WTC11 (cell line): ENCODE measurements at places on chromosomes 5 and 9. TPM values are rescaled to one million over a fixed set of nuclear protein-coding genes. Genes with fewer than 3 reads are reported as not detected.

CSF2 gene
- 0.25 TPM in 1 of 3 replicates, not detected in the others for total RNA-seq

G3BP1 gene
- total RNA-seq, result 396 to 413 TPM (median 400 TPM) in 3 replicates

PCDHA1 gene
- total RNA-seq, result 2.2 to 2.7 TPM (median 2.4 TPM) in 3 replicates

ABO gene
- total RNA-seq, result 0.15 to 0.39 TPM (median 0.25 TPM) in 3 replicates

ANKRD18B gene
- 11.0 to 16.4 TPM (median 13.6 TPM) in 3 replicates for total RNA-seq

BARHL1 gene
- total RNA-seq, result 0.15 to 0.16 TPM in 2 of 3 replicates, not detected in the other

TERT gene
- 40.4 to 42.9 TPM (median 40.5 TPM) in 3 replicates for total RNA-seq

LCN2 gene
- 1.0 to 3.0 TPM (median 1.3 TPM) in 3 replicates for total RNA-seq

CENPH gene
- 79.0 to 87.4 TPM (median 86.4 TPM) in 3 replicates for total RNA-seq

GABRA1 gene
- total RNA-seq, result 0.48 to 0.57 TPM (median 0.50 TPM) in 3 replicates

DNA sequence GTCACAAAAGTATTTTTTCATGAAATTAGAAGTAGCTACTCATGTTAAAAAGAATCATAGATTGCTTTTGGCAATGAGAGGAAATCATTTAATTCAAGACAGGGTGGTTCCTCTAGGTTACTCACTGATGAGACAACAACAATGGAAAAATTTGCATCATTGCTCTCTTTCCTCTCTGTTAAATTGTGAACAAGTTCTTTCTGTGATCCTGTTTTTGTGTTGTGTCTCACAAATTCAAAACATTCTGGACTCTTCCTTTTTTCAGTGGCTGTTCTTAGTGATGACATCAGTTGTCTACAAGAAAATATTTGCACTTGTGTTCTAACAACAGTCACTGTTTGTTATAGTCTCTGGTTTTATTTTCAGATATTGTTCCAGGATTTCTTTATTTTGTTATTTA lies 95.3 kb downstream of the XRCC4 start:
- H3K27me3 ChIP-seq, result no peaks in the 10 kb centered on the region
- H3K4me3 ChIP-seq, result no peak overlapping the region
- no peak overlapping the region for H3K27ac ChIP-seq
- peaks cover 6% of the 10 kb centered on the region for H3K4me1 ChIP-seq

- peaks cover 61% of the 10 kb centered on the region for H3K36me3 ChIP-seq
- no peak for DNase-seq
- no peaks in the 10 kb centered on the region for H3K27me3 ChIP-seq
- no peaks in the 10 kb centered on the region for H3K4me1 ChIP-seq
- H3K27ac ChIP-seq, result peak overlapping the region; percentile 17; the same call in 1 of the 2 replicates
- H3K4me3 ChIP-seq, result no peak overlapping the region
These were observed 79.4 kb downstream of the NLN start for GRCh38 chr5:65801352-65801783.

DNA sequence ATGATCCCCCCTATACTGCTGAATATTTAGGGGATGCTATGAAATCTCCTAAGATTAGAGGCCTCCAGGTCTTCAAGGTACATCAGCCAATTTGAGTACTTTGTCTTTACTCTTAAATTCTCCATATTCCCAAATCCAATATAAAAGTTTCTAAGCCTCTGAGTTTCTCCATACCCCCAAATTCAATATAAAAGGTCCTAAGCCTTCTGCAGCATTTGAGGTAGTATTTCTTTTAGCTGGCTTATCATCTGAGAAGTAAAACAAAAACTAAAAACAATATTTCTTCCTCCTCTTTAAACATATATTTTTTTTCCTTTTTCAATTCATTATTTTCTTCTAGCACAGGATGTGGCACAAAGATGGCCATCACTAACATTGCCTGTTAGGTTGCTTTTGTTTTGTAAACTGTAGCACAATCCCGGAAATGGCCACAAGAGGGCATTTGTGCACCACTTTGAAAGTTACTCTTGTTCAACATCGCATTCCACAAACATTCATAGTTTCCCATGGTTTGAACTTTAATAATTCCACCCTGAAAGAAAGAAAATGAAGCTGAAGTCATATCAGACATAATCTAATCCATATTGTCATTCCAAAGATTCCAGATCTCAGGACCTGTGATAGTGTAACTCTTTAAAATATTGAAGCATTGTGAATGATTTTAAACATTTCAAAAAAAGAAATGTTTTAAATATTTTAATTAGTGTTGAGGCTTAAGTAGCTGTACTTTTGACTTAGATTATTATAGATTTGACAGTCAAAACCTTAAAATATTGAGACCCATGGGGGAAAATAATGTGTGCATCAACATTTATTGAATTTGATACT lies 21.0 kb upstream of the SCGB3A2 start:
- H3K4me3 ChIP-seq, result no peak overlapping the region
- H3K4me1 ChIP-seq, result peaks cover 83% of the 10 kb centered on the region
- no peaks in the 10 kb centered on the region for H3K27me3 ChIP-seq
- no peaks in the 10 kb centered on the region for H3K36me3 ChIP-seq

- DNase-seq, result no peak
- peaks cover 26% of the 10 kb centered on the region for H3K36me3 ChIP-seq
- H3K4me1 ChIP-seq, result peaks cover 46% of the 10 kb centered on the region
- H3K4me3 ChIP-seq, result no peak overlapping the region
- peak overlapping the region; percentile 15 for H3K27ac ChIP-seq
These were observed 12.1 kb downstream of the TMEM245 start for GRCh38 chr9:109107402-109108240.

- no peak for DNase-seq
- no peak overlapping the region; the same call in 1 of the 2 replicates for H3K27ac ChIP-seq
- H3K4me3 ChIP-seq, result no peak overlapping the region
- H3K4me1 ChIP-seq, result peaks cover 37% of the 10 kb centered on the region
- H3K36me3 ChIP-seq, result no peaks in the 10 kb centered on the region
- H3K27me3 ChIP-seq, result peaks cover 14% of the 10 kb centered on the region
These were observed 93.2 kb downstream of the MRPL36 start for GRCh38 chr5:1706428-1706827.

- H3K27ac ChIP-seq, result peak overlapping the region; percentile 27; the same call in 1 of the 2 replicates
- no peak for DNase-seq
- H3K27me3 ChIP-seq, result no peaks in the 10 kb centered on the region
- H3K4me1 ChIP-seq, result peaks cover 13% of the 10 kb centered on the region
- H3K36me3 ChIP-seq, result peaks cover 34% of the 10 kb centered on the region
- no peak overlapping the region for H3K4me3 ChIP-seq
These were observed 8.1 kb upstream of the PRR7 start for GRCh38 chr5:177438468-177438867.

DNA sequence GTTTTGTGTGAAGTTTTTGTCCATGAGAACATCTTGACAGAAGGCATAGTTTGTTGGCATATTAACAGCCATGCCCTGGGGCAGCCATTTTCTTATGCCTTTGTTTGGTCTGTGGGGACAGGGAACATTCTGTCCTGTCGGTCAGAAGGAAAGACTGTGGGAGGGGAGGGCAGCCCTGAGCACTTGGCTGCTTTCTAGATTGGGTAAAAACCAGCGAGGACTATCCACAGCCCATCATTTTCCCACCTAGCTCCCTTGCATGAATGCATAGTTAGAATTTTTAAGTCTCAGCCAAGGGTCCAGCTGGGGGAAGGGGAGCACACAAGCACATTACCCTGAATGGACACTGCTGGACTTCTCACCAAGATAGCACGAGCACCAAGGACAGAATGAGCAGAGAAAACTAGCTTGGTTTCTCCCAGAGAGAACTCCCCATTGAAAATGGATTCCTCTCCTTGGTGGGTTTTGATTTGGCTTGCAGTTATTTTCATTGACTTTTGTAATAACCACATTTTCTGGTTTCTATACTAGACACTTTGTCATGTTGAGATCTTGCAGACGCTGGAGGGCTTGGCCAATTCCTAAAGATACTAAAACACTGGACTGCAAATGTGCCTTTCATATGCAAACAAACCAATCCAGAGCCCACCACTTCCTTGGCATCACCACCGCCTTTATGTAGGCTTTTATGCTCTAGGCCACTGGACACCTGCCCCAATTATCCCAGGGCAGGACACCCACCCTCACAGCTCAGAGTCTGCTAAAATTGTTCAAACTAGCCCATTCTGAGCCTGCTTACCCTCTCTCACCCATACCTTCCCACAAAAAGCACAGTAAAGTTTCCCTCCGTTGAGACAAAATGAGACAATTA lies 129.9 kb downstream of the BOD1 start:
- no peak for DNase-seq
- no peak overlapping the region for H3K27ac ChIP-seq
- H3K27me3 ChIP-seq, result no peaks in the 10 kb centered on the region

GRCh38 chr5:137741718-137742117 lies 5.8 kb upstream of the KLHL3 start:
- H3K4me1 ChIP-seq, result peaks cover 11% of the 10 kb centered on the region
- no peaks in the 10 kb centered on the region; the same call in 1 of the 2 replicates for H3K27me3 ChIP-seq
- no peak for DNase-seq

- no peak overlapping the region for H3K4me3 ChIP-seq
- no peak overlapping the region for H3K27ac ChIP-seq
- peaks cover 12% of the 10 kb centered on the region; the same call in 1 of the 2 replicates for H3K4me1 ChIP-seq
- H3K36me3 ChIP-seq, result no peaks in the 10 kb centered on the region
These were observed 161.2 kb downstream of the ZNF462 start for GRCh38 chr9:107024193-107024592.

GRCh38 chr9:12968093-12968492 lies 193.3 kb downstream of the LURAP1L start:
- peaks cover 5% of the 10 kb centered on the region; the same call in 1 of the 2 replicates for H3K36me3 ChIP-seq
- H3K27me3 ChIP-seq, result no peaks in the 10 kb centered on the region
- DNase-seq, result no peak
- peak overlapping the region; percentile 80; the same call in 1 of the 2 replicates for H3K27ac ChIP-seq

DNA sequence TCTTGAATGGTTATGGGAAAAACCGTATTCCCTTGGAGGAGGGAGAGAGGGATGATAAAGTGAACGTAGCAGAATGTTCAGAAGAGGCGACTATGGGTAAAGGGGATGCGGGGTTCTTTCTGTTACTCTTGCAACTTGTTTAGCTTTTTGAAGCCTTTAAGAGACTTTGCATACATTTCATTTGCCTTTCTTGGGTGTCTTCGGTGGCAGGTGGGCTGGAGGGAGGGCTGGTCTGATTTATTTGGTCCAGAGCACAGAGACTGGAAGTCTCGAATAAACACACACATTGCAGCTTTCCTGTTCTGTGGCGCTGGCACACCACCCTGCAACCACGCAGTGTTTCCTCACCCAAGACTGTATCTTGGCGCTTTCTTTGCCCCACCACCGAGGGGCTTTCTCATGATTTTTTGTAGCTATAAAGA lies 23.2 kb downstream of the TTF1 start:
- H3K4me1 ChIP-seq, result no peaks in the 10 kb centered on the region
- no peak overlapping the region for H3K4me3 ChIP-seq

DNA sequence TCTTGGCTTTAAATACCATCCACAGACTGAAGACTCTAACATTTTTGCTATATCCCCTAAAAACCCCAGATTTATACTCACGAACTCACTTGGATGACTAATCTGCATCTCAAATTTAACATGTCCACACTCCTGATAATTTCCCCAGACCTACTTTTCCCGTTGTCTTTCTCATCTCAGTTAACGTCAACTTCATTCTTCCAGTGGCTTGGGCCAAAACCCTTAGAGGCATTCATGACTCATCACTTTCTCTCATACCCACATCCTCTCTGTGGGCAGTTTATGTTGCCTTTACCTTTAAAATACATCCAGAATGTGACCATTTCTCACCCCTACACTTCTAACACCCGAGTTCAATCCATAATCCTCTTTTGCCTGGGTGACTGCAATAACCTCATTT lies 96.7 kb downstream of the EDIL3 start:
- H3K4me1 ChIP-seq, result peaks cover 39% of the 10 kb centered on the region
- peak overlapping the region; percentile 19 for H3K27ac ChIP-seq
- no peaks in the 10 kb centered on the region for H3K27me3 ChIP-seq
- no peak overlapping the region for H3K4me3 ChIP-seq
- no peak for DNase-seq

GRCh38 chr5:72141440-72142355 lies 34.4 kb downstream of the MAP1B start:
- no peaks in the 10 kb centered on the region for H3K36me3 ChIP-seq
- H3K27ac ChIP-seq, result peak overlapping the region; percentile 71; the same call in 1 of the 2 replicates
- no peak overlapping the region for H3K4me3 ChIP-seq
- no peaks in the 10 kb centered on the region for H3K27me3 ChIP-seq

GRCh38 chr5:6773342-6774035 lies 60.3 kb downstream of the TENT4A start:
- no peaks in the 10 kb centered on the region for H3K27me3 ChIP-seq
- no peak overlapping the region for H3K4me3 ChIP-seq
- no peaks in the 10 kb centered on the region for H3K4me1 ChIP-seq
- H3K27ac ChIP-seq, result no peak overlapping the region
- H3K36me3 ChIP-seq, result no peaks in the 10 kb centered on the region

DNA sequence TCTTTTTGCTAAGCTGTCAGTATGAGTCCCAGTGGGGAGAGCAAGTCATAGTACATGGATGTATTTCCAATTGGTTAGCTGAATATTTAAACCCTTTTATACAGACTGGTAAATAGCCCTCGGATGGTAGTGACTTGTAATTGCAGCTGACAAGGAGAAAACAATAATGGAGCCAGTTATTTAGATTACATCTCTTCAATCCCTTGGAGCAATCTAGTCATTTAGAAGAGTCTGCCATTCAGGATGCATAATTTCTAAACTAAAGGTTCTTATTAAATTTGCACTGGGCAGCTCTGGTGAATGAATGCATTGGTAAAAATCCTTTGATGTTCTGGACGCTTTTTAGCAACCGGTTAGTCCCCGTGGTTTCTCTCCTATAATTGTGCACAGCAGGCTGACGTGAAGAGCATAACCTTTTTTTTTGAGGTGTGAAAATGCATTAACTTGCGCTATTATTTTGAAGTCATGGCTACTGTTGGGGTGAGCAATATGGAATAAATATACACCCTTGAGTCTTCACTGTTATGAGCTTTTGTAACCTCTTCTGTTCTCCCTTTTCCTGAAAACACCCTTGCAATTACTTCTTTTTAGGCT lies 158.6 kb upstream of the CD180 start:
- H3K4me3 ChIP-seq, result no peak overlapping the region
- DNase-seq, result no peak
- H3K36me3 ChIP-seq, result no peaks in the 10 kb centered on the region
- H3K27ac ChIP-seq, result no peak overlapping the region
- no peaks in the 10 kb centered on the region for H3K27me3 ChIP-seq

- H3K4me1 ChIP-seq, result peaks cover 10% of the 10 kb centered on the region
- DNase-seq, result no peak
- no peak overlapping the region for H3K4me3 ChIP-seq
- H3K36me3 ChIP-seq, result no peaks in the 10 kb centered on the region
- no peak overlapping the region for H3K27ac ChIP-seq
- H3K27me3 ChIP-seq, result no peaks in the 10 kb centered on the region
These were observed 82.0 kb upstream of the PRLR start for GRCh38 chr5:35312267-35312666.

GRCh38 chr5:177474846-177475562 lies 1.6 kb upstream of the DBN1 start:
- H3K4me3 ChIP-seq, result peak overlapping the region; percentile 64; the same call in 1 of the 2 replicates
- peaks cover 4% of the 10 kb centered on the region; the same call in 1 of the 2 replicates for H3K36me3 ChIP-seq
- no peak for DNase-seq
- H3K4me1 ChIP-seq, result peaks cover 49% of the 10 kb centered on the region
- no peaks in the 10 kb centered on the region for H3K27me3 ChIP-seq

GRCh38 chr9:77215874-77216273 lies 38.5 kb downstream of the VPS13A start:
- no peak overlapping the region for H3K4me3 ChIP-seq
- no peaks in the 10 kb centered on the region for H3K27me3 ChIP-seq
- no peak overlapping the region for H3K27ac ChIP-seq
- H3K36me3 ChIP-seq, result peaks cover 14% of the 10 kb centered on the region
- no peaks in the 10 kb centered on the region for H3K4me1 ChIP-seq
